ENCODE measurements at places on chromosomes 2 and 18. TPM values are rescaled to one million over a fixed set of nuclear protein-coding genes. Genes with fewer than 3 reads are reported as not detected.

Gene TRIM43
- total RNA-seq = not detected

Gene NOL4
- total RNA-seq = not detected

Gene TEX44
- total RNA-seq = not detected

Gene KCNIP3
- 2.9 TPM for total RNA-seq

Gene C2orf66
- total RNA-seq = 0.17 TPM

Gene C2orf80
- not detected for total RNA-seq

Gene TMEM185B
- 26.8 TPM for total RNA-seq

Gene GRB14
- total RNA-seq = 0.29 TPM

Gene CEP192
- 39.4 TPM for total RNA-seq

Gene HOXD8
- 0.44 TPM for total RNA-seq
